Suprapubic skin (tissue), 4 donors: ENCODE measurements at places on chromosomes 6 and 20.

DNA sequence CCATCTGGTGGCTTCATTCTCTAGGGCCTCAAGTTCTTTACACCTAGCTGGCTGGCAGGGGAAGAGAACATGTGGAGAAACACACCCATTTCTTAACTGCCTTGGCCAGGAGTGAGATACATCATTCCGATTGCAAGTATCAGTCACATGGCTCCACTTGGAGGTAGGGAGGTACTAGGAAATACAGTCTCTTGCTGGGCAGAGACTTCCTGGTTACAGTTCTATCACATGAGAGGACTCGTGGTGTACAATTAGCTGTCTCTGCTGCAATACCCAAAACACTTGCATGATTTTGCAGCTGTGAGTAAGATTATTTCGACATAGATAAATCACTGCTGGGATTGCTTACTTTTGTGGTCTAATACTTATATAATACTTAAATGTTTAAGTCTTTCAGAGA, 51.1 kb downstream of the GTF2H5 start:
- no peak for DNase-seq

DNA sequence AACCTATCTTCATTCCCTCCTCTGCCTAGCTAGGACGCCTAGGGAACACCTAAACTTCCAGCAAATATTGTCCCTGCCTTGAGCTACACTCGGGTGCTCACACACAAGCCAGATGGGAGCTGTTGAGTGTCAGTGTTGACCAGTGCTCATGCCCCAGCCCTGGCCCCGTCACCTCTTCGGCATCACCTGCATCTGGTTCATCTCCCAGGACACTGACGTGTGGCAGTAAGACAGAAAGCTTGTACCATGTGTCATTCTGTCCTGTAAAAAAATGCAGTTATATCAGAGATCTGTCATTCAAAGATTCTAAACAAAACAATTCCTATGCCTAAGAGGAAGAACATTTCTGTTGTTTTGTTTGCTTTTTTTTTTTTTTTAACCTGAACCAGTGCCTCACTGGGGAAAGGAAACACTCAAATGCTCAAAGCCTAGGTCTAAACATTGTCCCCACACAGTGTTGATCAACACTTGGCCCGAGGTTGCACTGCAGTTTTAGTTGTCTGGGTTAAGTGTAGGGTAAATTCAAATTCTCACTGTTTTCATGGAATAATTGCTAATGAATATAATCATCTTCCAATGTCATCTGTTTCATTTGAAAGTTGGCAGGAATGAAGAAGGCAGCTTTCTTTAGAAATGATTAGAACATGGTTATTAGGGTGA, 102.7 kb upstream of the SASH1 start:
- DNase-seq: no peak

DNA sequence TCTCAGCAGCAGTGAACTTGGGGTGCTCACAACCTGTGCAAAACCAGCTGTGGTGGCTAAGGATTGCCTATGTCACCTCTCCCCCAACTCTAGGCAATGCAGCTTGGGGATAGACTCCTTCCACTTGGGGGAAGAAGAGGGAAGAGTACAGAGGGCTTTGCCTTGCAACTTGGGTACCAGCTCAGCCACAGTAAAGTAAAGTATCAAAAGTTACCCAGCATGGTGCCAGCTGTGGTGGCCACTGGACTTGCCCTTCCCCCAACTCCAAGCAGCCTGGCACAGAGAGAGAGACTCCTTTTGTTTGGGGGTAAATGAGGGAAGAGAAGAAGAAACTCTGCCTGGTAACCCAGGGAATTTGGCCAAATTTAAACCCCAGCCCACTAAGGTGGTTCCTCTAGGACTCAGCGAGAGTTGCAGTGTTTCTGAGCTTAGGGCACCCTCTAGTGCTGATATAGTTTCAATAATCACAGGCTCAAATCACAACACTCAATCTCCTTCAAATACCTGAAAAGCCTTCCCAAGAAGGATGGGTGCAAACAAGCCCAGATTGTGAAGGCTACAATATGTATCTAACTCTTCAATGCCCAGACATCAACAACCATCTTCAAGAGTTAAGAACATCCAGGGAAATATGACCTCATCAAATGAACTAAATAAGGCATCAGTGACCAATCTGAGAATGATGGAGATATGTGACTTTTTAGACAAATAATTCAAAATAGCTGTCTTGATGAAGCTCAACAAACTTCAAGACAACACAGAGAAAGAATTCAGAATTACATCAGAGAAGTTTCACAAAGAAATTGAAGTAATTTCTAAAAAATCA, 7.6 kb upstream of the DEFB129 start:
- DNase-seq: no peak

DNA sequence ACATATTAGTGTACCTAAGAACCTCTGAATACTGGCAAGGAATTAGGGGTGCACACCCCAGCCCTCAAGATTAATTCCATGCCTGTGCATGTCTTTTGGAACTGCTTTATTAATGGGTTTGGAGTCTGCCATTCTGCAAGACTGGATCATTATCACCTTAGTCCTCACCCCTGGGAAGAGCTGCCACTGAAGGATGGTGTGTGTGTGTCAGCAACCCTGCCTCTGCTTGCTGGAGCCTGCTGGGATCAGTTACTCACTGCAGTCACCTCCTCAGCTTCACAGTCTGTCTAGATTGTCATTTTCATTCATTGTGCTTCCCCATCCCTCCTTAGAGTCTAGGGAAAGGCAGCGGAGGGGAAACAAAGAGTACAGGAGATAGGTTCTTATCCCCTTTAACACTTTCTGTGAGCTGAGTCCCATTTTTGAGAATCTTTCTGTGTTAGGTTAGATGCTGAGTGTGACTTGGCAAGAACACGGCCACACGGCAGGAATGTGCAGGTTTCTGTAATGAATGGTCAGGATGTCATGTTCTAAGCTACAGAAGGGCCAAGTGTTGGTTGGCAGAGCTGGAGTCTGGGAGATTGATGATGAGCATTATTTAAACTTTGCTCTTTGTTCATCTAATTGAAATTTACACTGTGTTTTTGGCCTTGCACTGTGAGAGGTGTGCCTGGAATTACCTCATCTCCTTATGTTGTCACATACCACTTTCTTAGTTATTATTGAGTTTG, 21.1 kb downstream of the GHRH start:
- peak; percentile 20 for DNase-seq

GRCh38 chr6:25960734-25961133, 1.9 kb upstream of the TRIM38 start:
- no peak for DNase-seq

DNA sequence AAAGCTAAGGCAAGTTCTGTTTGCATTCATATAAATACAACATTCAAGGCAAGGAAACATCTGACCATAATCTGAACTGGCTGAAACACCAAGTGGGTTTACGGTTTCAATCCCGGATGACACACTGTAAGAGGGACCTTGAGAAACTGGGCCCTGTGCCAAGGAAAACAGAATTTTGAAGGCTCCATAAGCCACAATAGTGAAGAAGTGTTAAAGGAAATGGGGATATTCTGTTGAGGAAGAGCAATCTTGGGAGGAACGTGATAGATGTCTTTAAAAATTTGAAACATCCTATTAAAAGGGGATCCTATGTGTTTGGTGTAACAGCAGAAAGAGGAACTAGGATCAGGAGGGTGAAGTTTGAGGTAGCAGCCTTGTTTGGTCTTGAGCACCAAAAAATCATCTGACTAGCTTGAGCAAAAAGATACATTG, 82.4 kb upstream of the TAB2 start:
- DNase-seq: no peak

- no peak for DNase-seq
These were observed 50.9 kb downstream of the WDR27 start for GRCh38 chr6:169650959-169651292.

DNA sequence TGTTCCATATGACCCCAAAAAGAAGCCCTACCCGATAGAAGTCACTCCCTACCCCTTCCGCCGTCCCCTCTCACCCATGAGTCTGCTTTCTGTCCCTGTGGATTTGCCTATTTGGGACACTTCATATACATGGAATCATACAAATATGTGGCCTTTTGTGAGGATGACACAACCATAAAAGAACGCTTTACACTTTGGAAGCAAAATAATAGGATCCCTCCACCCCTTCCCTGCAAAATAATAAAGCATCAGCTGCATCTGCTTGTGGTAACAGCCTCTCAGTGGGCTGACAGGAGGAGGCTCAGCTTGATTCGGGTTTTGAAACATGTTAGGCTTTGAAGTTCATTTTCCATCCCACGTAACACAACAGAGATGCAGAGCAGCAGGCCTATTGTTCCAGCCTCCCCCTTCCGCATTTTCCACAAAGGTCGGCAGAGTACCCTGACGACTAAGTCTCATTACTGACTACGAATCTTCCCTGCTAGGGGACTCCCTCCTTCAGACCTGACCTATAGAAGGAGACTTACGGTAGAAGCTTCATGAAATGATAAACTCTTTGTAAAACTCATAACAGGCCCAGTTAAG, 99.1 kb downstream of the ALDH8A1 start:
- DNase-seq: no peak

GRCh38 chr6:41546866-41547798, 951 bp downstream of the FOXP4 start:
- no peak for DNase-seq

DNA sequence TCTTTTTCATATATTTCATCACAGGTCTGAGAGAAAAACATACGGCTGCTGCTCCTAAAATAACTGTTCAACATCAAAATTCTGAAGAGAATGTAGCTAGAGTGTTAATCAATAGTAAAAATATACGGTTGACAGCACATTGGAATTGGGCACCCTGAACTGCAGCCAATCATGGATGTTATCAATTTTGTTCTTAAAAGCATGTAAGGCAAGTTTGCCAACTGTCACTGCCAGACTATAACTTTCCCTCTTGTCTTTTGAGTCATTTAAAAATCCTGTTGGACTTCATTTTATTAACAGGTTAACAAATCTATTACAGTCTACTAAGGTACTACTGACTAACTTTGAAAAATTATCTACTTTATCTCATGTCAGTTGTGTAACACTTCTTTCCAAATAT, 592.8 kb downstream of the HACE1 start:
- DNase-seq: no peak

GRCh38 chr6:111171577-111172400, 84.5 kb downstream of the SLC16A10 start:
- no peak for DNase-seq

- DNase-seq: no peak
These were observed 2.2 kb downstream of the HIVEP2 start for GRCh38 chr6:142942805-142943227.
